ENCODE measurements at places on chromosomes 12 and 14. TPM values are rescaled to one million over a fixed set of nuclear protein-coding genes. Genes with fewer than 3 reads are reported as not detected.

Gene PTPN21
- total RNA-seq = 14.5 TPM

Gene WIF1
- total RNA-seq = 23.4 TPM

Gene ARHGAP9
- 16.6 TPM for total RNA-seq

Gene OR4E2
- total RNA-seq = not detected

Gene TRAF3
- total RNA-seq = 15.7 TPM

Gene TMEM30B
- total RNA-seq = 20.0 TPM

Gene DAO
- not detected for total RNA-seq

Gene OR10A7
- not detected for total RNA-seq

Gene CLEC2B
- 18.4 TPM for total RNA-seq

Gene PLEKHH1
- total RNA-seq = 14.7 TPM

Gene CARMIL3
- 0.16 TPM for total RNA-seq

Gene HPD
- 0.64 TPM for total RNA-seq

Gene ZNF268
- 23.3 TPM for total RNA-seq

Gene HNF1A
- 0.29 TPM for total RNA-seq

Gene ADGRD1
- 18.7 TPM for total RNA-seq

Gene ZFHX2
- 1.2 TPM for total RNA-seq

Gene ENDOU
- total RNA-seq = 1.4 TPM

Gene AGAP2
- 1.6 TPM for total RNA-seq

Gene KRT6C
- total RNA-seq = not detected

Gene EML5
- 4.3 TPM for total RNA-seq

Gene SLC5A8
- 0.33 TPM for total RNA-seq

Gene DNAI7
- total RNA-seq = 2.0 TPM

Gene SSTR1
- 0.29 TPM for total RNA-seq

Gene RERGL
- total RNA-seq = 3.6 TPM

Gene SLC7A8
- 61.9 TPM for total RNA-seq

Gene SPIC
- total RNA-seq = not detected

Gene ERBB3
- total RNA-seq = 119 TPM

Gene CACNA2D4
- 3.3 TPM for total RNA-seq

Gene KRT80
- total RNA-seq = not detected

Gene SYNE3
- 22.0 TPM for total RNA-seq

Gene ZNF219
- total RNA-seq = 32.8 TPM
